CD4-positive, CD25-positive, alpha-beta regulatory T cell (primary cell): ENCODE measurements at places on chromosomes 1 and 21. TPM values are rescaled to one million over a fixed set of nuclear protein-coding genes. Genes with fewer than 3 reads are reported as not detected.

Gene HCRTR1
- total RNA-seq = not detected

Gene RGS4
- total RNA-seq = not detected

Gene TAL1
- 4.4 TPM for total RNA-seq

Gene KCNJ15
- total RNA-seq = 0.10 TPM

Gene KANK4
- total RNA-seq = not detected
